ENCODE measurements at places on chromosomes 2 and 18. TPM values are rescaled to one million over a fixed set of nuclear protein-coding genes. Genes with fewer than 3 reads are reported as not detected.
A peak's percentile ranks its signal among the peaks of the same experiment; 100 is the strongest.

FOXI3 gene
- not detected for polyA plus RNA-seq

DNA sequence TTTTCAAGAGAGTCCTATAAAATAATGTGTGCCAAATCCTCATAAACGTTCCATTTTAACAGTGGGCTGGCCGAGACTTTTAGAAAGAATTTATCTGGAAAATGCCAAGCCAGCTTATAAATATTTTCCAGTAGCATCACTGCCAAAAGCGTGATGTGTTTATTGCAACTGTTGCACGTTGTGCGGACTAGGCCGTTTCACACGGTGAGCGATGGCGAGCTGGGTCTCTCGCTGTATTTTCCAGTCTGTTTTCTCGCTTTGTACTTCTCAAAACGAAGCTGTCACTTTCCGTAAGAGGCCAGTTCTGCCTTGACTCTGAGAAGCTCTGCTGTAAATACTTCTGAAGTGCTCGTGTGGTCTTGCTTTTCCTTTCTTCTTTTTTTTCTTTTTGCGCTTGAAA is 65.0 kb upstream of the ZNF236 start:
- DNase-seq: peak; percentile 46

- no peak for DNase-seq
Measured at GRCh38 chr18:8984131-8984721, 118.3 kb upstream of the NDUFV2 start.

- DNase-seq: peak; percentile 2
Measured at GRCh38 chr18:53018791-53019190, 678.8 kb downstream of the DCC start.

TTN gene
- polyA plus RNA-seq: 0.39 TPM

DNA sequence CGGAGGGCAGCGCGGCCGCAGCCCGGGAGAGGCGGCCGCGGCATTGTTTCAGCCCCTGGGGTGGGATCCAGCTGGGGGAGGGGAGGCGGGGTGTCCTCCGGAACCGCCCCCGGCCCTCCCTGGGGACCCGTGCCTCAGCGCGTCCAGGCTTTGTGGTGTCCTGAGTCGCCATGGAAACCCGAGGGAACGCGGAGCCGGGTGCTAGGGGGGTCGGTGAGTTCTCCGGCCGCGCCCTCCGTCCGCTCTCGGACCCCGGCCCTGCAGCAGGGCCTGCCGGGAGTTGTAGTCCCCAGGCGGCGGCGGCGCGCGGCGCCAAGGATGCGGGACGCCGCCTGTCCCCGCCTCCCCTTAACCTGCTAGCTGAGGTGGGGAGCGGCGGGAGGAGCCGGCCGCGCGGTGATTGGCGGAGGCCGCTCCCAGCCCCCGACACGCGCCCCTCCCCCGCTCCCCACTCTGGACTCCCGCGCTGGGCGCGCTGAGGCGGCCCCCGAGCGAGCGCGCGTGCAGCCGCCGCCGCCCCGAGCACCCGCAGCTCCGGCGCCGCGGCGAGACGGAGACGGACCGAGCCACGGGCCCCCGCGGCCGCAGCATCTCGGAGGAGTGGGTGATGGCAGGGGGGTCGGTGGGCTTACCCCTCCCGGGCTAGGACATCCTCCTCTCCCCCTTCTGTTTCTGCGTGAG is at the start of gene DPYSL5:
Gene DPYSL5, plus strand, starts transcription at position 478 of the 681 bp plus-strand sequence. CDS start 50,368 bp downstream, outside the sequence.
- DNase-seq: no peak

Data from GM23248 (cell line).